ENCODE measurements at places on chromosomes 1 and 21.
A peak's percentile ranks its signal among the peaks of the same experiment; 100 is the strongest.

DNA sequence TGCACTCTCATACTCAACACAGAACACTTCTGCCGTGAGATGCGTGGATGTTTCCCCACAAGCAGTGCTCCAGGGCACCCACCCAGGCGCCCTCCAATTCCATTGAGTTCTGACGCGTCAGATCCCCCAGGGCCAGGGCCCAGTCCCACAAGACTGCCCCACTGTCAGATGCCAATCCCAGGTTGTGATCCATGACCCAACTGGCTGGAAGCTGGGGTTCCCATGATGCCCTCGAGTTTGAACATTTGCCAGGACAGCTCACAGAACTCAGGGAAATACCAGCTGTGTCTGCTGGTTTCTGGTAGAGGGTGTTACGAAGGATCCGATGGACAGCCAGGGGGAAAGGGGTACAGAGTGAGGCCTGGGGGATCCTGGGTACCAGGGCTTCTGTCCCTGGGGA, 58.4 kb downstream of the AGPAT3 start:
- DNase-seq: no peak

GRCh38 chr21:45990741-45991605, 9.4 kb downstream of the COL6A1 start:
- DNase-seq: no peak

DNA sequence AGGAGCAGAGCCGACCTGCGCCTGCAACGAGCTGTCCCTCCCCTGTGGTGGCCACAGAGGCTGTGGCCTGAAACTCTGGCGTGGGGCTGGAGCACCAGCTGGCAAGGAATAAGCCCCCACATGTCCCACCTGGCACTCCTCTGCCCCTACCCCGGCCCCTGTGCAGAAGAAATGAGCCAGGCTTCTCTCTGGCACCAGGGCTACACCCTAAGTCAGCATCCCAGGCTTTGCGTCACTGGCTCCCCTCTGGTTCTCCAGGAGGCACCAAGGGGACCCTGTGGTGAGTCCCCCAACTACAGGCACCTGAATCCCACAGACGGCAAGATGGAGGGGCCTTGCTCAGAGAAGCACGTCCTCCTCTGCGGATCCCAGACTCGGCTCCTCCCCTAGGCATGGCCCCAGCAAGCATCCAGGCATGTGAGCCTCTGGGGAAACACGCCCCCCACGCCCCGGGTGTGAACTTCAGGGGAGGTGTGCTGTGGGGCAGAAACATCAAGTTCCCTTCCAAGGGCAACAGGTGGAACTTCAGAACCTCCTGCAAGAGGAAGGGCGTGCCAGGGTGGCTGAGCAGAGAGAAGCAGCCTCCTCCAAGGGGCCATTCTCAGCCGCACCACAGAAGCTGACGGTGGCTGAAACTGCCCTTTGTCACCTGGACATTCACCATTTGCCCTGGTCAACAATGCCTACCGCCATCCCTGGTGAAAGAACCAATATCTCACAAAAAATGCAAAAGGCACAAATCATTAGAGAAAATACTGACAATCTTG, 2.9 kb downstream of the KRTAP10-7 start:
- DNase-seq: no peak

DNA sequence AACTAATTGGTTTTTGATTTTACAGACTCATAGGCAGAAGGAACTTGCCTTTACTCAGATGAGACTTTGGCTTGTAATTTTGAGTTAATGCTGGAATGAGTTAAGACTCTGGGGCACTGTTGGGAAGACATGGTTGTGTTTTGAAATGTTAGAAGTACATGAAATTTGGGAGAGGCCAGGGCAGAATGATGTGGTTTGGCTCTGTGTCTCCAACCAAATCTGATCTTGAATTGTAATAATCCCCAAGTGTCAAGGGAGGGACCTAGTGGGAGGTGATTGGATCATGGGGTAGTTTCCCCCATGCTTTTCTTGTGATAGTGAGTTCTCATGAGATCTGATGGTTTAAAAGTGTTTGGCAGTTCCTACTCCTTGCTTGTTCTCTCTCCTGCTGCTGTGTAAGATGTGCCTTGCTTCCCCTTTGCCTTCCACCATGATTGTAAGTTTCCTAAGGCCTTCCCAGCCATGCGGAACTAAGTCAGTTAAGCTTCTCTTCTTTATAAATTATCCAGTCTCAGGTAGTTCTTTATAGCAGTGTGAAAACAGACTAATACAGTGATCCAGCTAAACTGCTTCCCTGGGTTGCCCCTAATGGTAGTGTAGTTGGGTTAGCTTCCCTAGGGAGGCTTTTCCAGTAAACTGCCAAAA, 10.2 kb downstream of the CPT2 start:
- DNase-seq: no peak

DNA sequence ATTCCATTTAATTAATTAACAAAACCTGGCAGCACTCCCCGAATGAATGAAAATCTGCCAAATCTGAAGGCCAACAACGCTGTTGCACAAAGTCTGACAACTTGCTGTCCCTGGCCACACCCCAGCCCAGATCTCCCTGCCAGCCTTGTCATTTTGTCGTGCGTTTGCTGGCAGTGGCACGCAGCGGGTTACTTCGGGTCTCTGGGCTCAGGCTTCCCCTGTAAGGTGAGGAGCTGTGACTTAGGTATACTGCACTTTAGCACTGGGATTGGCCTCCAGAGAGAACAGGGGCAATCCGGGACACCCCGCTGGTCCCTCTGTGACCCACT, 34.3 kb upstream of the SIM2 start:
- DNase-seq: no peak

GRCh38 chr1:155241841-155242264, 13.4 kb downstream of the ENTREP3 start:
- DNase-seq: peak; percentile 79

DNA sequence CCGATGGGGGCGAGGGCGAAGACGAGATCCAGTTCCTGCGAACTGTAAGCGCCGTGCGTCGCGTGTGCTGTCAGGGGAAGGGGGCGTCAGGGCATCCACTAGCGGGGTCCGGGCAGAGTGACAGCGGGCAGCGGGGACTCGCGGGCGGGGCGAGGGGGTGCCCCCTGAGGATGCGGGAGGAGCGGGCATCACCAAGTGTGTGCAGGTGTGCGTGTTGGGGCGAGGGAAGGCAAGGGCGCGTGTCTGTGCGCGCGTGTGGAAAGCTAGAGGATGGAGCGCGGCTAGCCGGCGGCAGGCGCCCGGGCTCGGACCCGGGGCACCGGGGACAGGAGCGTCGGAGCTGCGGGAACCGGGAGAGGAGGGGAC, 525 bp downstream of the RYR2 start:
- DNase-seq: no peak

GRCh38 chr1:7552402-7552801, 218.7 kb upstream of the VAMP3 start:
- DNase-seq: no peak

- DNase-seq: no peak
Observed at GRCh38 chr1:94955767-94956632, 29.1 kb upstream of the CNN3 start.

DNA sequence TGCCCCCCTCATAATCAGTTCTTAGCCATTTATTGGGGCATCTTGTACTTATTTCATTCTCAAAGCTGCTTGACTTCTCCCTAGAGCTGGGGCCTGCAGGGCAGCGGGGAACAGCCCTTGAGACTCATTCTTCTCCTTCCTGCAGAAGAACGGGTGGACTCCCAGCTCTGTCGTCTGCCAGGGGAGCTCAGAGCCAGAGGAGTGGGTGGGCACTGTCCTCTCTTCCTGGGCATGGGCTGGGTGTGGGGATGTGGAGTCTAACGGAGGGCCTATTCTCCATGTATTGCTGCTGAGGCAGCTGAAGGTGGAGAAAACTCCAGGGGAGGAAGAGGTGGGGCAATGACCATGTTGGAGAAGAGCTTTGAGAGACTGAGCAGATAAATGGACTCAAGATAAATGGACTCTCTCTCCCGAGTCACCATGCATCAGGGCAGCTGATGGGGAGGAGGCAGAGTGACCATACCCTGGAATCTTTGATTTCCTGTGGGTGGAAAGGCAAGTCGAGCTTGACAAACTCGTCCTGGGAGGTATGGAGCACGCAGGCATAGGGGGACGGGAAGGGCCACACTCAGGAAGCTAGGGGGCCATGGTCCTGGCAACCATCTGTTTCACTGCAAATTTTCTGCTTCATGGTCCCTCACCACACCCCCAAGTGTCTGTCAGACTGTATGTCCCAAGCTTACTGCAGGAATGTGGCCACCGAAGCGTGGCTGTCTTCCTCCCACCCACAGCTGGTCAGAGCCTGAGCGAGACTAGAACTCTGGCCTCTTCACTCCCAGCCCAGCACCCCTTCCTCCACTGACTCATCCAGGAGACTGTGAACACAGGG, 56.9 kb upstream of the ATP2B4 start:
- no peak for DNase-seq

DNA sequence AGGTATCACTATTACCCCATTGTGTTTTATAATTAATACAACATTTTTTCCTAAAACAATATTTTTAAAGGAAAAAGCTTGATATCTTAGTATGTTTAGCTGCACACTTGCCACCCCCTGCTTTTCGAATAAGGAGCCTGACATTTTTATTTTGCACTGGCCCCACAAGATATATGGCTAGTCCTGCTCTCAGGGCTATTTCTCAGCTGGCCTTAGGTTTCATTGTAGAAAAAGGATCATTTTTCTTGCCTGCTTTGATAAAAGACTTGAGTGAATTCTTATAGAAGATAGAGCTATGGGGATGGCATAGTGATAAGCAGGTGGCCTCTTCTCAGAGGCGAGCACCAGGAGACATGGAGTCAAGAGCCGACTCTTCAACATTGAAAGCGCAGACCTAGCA, 167.0 kb downstream of the FAM78B start:
- no peak for DNase-seq

GRCh38 chr1:153790313-153790965, 15.2 kb downstream of the SLC27A3 start:
- peak; percentile 49 for DNase-seq

Measured in GF-D8 (cell line).